Central memory CD4-positive, alpha-beta T cell (primary cell): ENCODE measurements at places on chromosomes 3 and 15.
A peak's percentile ranks its signal among the peaks of the same experiment; 100 is the strongest.

GRCh38 chr15:91919014-91919534 is 65.6 kb downstream of the SLCO3A1 start:
- DNase-seq, result no peak

- no peak for DNase-seq
Measured at GRCh38 chr3:52057812-52058495, 1.6 kb upstream of the DUSP7 start.

GRCh38 chr15:74584779-74585178 is 30.9 kb upstream of the CLK3 start:
- DNase-seq, result no peak

DNA sequence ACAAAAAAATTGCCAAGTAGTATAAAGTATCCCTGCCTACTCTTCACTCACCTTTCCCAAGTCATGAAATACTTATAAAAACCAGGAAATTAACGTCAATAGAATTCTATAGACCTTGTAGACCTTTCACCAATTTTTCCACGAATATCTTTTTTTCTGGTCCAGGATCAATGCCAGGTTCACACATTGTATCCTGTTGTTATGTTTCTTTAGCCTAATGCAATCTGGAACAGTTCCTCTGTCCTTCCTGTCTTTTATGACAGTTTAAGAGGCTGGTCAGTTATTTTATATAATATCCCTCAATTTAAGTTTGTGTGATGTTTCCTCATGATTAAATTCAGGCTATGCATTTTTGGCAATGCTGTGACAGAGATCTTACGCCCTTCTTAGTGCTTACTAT is 63.2 kb upstream of the MAGI1 start:
- no peak for DNase-seq

DNA sequence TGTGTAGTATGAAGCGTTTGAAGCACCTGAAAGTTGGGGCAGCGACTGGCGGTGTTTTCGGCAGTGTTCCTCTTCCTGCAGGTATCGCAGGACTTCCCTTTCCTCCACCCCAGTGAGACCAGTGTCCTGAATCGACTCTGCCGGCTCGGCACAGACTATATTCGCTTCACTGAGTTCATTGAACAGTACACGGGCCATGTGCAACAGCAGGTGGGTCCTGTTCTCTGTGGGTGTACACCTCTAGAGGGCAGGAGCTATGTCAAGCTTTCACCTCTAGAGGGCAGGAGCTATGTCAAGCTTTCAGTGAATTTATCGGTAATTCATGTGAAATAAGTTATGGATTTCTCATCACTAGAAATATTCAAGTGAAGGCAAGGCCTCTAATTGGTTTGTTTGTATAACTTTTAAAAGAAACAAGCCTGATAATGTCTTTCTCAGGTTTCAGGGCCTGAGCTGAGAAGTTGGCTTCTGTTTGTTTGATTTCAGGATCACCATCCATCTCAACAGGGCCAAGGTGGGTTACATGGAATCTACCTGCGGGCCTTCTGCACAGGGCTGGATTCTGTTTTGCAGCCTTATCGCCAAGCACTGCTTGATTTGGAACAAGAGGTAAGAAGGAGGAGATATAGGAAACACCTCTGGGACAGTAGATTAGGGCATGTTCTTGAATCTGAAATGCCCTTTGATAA is 5.3 kb downstream of the TUBGCP4 start:
- DNase-seq, result peak; percentile 14

DNA sequence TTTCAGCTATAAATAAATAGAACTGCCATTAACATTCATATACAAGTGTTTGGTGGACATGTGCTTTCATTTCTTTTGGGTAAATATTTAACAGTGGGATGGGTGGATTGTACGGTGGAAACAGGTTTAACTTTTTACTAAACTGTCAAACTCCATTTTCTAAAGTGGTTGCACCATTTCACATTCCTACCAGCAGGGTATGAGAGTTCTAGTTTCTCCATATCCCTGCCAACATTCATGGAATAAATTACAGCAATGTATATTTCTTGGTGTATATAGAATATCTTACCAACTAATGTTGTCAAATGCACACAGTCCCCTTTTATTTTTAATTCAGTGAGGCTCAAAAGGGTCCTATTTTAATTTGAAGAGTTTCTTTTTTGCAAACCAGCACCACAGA is 71.3 kb upstream of the CTXND1 start:
- no peak for DNase-seq

- DNase-seq, result no peak
Measured at GRCh38 chr15:98967096-98967495, 40.5 kb downstream of the PGPEP1L start.

DNA sequence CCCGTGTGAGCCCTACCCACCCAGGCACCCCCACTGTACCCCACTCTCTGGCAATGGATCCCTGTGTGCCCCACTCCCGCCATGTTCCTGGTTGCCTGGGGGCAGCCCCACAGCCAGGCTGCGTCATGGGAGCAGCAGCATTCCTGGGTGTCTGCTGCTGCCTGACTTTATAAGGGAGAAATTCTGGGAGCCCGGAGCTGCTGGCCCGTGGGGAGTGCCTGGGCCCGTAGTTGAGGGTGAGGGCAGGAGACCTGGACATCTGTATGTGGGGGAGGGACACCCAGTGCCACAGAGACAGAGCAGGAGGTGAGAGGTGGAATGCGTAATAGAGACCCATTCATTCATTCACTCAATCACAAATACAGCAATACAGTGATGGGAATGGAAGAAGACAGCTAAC is 15.1 kb downstream of the CSPG4 start:
- no peak for DNase-seq

DNA sequence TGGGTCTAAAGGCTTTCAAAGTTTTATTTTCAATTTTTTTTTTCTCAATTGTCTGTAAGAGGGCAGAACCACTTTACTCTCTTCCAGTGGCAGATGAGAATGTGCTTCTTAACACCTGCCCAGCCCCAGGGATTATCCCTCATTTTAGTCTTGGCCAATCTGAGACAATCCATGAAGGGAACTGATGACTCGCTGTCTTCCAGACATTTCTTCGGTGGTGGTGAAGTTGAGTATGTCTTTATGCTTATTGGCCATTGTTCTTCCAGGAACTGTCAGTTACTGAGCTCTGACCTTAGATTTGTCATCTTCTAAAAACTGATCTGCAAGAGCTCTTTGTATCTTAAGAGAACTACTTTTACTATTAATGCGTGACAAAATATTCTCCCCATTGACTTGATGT is 139.5 kb downstream of the TJP1 start:
- no peak for DNase-seq

DNA sequence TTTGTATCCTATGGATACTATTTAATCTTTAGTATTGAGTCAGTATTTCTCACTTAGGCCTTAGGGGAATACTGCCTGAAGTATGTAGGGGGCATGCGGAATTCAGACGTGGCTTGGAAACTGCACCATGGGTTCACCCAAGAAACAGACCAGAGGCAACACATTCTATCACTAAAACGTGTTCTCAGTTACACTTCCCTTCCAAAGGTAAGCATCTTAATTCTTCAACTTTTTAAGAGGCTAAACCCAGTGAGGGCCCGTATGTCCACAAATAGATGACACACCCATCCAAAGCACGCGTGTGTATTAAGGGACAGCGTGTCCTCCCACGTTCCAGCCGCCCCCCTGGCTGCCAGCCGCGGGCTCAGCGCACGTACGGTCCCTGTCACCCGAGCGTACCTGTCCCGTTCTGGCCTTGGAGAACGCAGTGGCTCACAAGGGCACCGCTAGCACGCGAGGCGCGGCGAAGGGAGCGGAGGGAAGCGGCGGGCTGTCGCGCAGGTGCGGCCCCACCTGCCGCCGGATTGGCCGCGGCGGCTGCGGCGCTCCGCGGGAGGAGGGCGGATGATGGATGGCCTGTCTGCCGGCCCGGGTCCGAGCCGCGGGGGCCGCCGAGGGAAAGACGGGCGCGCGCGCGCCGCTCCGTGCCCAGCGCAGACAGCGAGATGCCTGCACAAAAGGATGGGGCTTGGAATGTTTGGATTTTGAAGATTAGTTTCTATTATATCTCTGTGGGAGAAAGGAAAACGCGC is 1003.9 kb upstream of the NR2F2 start:
- DNase-seq, result no peak

DNA sequence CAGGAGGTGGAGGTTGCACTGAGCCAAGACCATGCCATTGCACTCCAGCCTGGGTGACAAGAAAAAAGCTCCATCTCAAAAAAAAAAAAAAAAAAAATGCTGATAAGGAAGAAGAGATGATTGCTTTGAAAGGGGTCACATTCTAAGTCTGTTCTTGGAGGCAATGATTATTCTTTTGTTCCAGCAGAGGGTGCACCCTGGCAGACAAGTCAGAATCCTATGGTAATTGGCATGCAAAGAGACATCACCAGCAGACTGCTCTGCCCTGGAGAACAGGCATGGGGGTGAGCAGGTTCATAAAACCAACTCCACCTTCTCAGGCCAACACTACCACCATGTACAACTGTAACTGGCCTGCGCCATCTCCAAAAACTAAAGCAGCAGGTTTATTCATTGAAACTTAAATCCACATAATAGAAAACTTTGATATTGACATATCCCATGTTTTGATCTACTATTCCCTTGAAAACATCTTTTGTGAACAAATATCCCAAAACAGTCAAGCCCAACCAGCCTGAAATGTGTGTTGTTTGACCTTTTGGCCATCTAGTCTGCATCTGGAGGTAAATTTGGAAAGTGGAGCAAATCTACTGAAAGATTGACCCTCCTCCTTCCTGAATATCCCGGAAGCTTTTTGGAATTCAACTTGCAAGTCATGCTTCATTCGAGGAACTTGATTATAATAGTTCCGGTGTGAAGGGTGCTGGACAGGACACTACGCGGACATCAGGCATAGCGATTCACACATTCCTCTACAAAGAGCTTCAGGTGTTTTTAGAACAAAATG is 100.3 kb downstream of the MECOM start:
- DNase-seq, result no peak

GRCh38 chr15:44295750-44296431 is 7.4 kb downstream of the GOLM2 start:
- no peak for DNase-seq

DNA sequence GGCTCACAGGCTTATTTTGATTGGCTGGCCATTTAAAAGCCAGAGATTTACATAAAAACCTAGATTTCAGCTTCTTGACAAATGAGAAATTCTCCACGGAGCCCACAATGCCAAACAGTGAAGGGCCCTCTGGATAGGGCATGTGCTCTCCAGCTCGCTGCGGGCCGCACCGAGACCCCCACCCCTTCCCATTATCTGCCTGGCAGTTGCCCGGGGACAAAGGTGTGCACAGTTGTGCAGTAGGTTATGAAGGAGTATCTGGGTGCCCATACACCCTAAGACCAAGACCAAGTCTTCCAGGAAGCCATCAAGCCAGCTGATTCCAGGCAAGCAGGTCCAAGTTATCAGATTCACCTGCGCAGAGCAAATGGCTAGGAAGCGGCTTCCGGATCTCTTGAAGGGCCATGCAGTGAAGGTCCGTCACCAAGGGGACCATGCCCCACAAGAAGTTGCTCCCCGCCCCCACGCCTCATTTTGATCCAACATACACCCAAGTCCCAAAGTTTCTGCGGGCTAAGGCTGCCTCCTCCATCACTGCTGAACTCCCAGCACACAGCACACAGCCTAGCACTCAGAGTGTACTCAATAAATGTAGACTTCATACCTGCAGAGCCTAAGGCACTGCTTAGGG is 1.3 kb downstream of the MRPS25 start:
- no peak for DNase-seq

- DNase-seq, result no peak
Measured at GRCh38 chr3:117439812-117440211, 730.2 kb downstream of the TUSC7 start.

GRCh38 chr3:124041553-124041952 is 49.6 kb upstream of the ROPN1 start:
- DNase-seq, result no peak

- no peak for DNase-seq
Measured at GRCh38 chr3:52147804-52148203, 6.4 kb downstream of the POC1A start.

- no peak for DNase-seq
Measured at GRCh38 chr15:74202452-74203401, at the start of gene STRA6. TSS of gene STRA6 (minus strand) at chr15:74202787. CDS start at chr15:74202267, 520 bp downstream.

DNA sequence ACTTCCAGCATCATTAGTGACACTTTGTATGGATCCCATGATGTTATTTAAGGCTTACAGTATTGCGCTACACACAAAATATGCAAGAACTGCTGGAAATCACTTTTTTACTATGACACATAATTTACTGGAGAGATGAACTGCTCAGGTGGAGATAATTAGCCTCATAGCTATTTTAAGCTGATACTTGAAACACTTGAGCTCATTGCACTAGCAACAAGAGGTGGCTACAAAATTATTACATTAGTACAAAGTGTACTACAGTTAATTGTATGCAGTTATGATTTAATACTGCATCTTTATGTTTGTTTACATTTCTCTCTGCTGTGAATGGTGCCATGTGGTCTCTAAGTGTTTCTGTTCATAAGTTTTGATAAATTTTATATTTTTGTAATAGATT is 6.5 kb upstream of the LZTFL1 start:
- no peak for DNase-seq

DNA sequence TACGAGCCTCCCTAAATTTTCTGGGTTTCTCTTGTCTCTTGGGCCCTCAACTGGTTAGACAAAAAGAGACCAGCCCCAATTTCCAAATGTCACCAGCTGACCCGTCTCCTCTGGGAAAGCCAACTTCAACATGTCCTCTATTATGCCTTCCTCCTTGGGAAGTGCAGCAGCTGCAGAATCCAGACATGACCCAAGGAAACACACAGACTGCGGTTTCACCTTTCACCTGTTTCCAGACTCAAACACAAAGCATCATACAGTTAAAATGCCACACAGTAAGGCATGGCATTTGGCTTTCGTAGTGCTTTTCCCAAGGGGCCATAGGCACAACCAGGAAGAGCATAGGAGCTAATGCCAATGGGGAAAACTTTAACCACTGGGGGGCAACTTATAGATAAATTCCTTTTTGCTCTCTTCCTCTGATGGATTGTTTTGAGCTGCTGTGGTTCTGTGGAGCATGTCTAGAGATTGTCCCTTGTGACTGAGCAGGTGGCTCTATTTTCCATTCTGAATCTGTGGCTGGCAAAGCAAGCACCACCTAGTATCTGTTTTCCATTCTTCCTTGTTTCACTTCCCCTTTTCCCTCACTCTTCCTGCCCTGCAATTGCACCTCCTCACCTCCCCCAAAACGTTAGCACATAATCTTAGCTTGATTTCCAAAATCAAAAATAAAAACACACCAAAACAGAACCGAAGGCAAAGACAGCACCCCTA is 49.3 kb downstream of the HHLA2 start:
- DNase-seq, result no peak

DNA sequence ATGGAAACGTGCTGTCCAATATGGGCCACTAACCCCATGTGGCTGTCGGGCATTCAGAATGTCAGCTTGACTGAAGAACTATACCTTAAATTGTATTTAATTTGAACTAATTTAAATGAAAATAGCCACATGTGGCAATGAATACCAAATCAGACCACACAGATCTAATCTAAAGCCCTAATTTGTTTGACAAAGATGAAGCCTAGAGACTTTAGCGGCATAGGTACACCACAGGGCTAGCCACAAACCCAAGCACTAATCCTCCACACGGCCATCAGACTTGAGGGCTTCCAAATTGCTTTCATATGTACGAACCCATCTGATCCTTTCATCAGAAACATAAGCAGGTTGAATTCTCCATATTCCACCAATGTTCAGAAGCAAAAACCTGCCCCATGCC is 81.4 kb downstream of the SHQ1 start:
- DNase-seq, result no peak
